ENCODE measurements at places on chromosomes 1 and 21.

DNA sequence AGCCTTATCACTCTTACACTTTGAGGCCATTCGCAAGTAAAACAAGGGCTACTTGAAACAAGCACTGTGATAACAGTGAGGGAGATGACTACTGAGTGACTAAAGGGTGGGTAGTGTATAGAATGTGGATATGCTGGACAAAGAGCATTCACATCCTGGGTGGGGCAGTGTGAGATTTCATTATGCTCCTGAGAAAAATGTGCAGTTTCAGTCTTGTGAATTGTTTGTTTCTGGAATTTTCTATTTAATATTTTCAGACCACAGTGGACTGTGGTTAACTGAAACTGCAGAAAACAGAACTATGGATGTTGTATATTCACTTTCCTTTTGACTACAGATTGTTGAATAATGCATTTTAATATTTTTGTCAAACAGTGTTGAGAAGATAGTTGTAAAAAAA, 25.1 kb upstream of the B3GALT2 start:
- peak; percentile 96 for DNase-seq

DNA sequence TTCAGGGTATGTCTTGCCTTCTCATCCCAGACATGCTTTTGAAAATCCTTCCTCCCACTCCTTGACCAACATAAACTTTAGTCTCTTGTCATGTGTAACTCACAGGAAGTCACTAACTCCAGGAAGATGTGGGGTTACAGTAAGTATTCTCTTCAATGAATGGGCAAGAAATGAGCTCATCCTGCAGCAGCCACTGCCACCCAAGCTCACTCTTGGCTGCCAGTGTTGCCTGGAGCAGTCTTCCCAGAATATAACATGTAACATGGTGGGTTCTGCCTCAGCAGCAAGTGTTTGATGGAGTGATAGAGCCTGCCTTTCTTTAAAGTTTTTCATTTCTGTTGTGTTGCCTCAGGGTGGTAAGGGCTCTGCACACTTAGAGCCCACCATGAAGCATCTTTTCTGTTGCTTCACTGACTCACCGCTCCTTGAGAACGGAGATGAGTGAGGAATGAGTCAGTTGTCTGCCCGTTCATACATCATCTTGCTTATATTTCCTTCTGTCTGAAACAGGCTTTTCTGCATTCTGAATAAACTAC, 187.0 kb downstream of the TPR start:
- DNase-seq, result peak; percentile 97

DNA sequence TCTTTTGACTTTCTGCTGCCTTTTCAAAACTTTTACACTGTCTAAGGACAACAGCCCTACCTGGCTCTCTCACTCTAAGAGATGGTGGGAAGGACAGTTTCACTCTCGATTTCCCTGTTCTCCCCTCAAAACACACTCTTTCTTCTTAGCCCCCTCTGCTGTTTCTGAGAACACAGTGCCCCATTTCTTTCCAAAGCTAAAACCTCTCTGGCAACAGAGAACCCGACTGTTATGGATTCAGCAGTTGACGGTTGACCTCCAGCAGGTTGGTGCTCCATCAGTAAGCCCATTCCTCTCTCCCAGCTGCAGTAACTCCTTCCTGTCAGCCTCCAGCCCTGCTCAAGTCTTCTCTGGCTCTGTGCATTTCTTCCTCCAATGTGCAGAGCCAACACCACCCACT, 88.2 kb upstream of the ABCD3 start:
- peak; percentile 82 for DNase-seq

DNA sequence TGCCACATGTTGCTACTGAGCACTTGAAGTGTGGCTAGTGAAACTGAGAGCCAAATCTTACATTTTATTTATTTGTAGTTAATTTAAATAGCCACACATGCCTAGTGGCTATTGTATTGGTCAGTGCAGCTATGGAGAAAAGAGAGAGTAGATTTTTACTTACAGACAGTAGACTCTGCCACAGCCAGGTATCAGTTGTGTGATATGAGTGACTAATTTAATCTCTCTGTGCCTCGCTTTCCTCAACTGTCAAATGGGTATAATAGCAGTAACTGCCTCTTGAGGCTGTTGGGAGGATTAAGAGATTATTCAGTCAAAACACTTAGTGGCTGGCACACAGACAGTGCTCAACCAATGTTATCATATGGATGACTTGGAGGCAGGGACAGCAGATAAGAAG, 49.0 kb downstream of the UBE2T start:
- no peak for DNase-seq

GRCh38 chr21:45455674-45456583, 51.0 kb downstream of the COL18A1 start:
- no peak for DNase-seq

GRCh38 chr1:171809834-171810233, 28.4 kb downstream of the METTL13 start:
- DNase-seq, result no peak

- no peak for DNase-seq
These were observed 25.3 kb upstream of the EXOSC10 start for GRCh38 chr1:11124965-11125364.

DNA sequence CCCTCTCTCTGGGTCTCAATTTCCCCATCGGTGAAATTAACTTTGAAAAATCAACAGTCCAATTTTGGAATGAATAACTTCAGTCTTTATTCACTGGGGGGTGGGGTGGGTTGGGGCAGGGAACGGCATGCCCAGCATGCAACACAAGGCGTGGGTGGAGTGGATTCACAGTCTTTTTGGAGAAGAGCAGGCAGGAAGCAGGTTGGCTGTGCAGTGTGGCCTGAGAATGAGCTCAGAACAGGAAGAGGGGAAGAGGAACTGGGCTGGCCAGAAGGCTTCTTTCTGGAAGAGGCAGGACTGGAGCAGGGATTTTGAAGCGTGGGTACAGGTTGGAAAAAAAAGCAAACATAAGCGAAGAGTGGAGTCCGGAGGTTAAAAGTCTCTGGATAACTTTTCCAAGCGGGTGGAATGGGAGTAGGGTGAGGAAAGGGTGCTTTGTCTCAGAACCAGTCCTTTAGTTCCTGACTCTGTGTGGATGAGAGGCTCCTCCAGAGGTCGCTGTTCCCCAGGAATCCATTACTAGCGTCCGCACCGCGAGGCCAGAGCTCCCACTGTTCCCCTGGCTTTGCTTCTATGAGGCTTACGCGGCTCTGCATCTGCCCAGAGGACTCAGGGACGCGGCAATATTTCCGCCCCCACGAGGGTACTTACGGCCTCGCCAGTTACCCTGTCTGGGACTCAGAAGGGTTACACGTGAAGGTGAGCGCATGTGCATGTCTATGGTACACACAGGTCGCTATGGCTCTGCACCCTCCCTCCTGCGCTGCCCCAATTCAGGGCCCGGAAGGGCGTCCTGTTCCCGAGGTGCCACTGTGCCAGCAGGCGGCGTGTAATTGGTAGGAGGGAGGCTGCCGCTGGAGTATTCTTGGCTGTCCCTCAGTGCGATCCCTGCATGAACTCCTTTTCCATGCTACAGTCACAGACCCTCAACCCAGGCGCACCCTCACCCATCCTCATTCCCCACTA, 5.5 kb upstream of the FOXD2 start:
- peak; percentile 71 for DNase-seq

- DNase-seq, result no peak
These were observed 35.8 kb downstream of the SPEN start for GRCh38 chr1:15883326-15883725.

- peak; percentile 74 for DNase-seq
These were observed 14.0 kb downstream of the NAV1 start for GRCh38 chr1:201552941-201553351.

GRCh38 chr1:80533775-80534334, 1266.9 kb upstream of the ADGRL2 start:
- DNase-seq, result no peak

DNA sequence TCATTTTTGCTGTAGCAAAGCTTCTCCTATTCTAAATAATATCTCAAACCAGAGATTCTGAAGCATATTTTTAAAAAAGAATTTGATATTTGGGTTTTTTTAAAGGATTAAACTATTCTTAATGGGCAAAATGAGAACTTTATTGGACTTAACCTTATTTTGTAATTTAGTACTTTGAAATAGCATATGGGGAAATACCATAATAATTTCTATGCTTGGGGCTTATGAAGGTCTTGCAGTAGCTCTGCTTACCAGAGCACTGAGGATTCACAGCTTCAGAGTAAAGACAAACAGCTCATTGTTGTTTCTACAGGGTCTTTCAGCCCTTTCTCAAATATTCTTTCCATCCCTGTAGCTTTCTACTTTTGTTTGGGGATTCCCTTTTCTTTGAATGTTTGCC, 111.2 kb upstream of the ZNF648 start:
- DNase-seq, result no peak

GRCh38 chr1:154386643-154387352, 18.3 kb upstream of the IL6R start:
- no peak for DNase-seq

DNA sequence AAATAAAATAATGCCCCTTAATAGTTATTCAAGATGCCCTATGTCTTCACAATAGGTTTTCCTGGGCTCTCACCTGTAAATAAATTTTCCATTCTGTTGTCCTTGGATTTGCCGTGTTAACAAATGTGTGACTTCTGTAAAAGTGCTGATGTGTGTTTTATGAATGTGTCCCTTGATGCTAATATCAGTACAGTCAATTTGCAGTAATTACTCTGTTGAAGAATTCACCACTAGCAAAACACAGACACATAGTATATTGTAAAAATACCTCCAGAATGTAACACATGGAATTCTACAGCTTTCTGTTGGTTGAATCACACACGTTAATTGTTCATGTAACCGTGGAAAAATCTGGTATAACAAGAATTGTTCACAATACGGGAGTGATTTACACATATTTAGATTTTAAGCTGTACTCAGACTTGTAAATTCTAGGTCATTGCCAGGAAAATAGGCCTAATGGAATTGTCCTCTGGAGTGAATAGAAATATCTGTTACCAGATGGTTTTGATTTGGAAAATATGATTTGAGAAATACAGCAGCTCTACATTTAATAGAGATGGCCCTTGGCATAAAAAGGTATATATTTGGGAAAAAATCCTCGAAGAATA, 36.7 kb upstream of the KCNK2 start:
- DNase-seq, result no peak

- DNase-seq, result no peak
These were observed 215.9 kb upstream of the L1TD1 start for GRCh38 chr1:61978796-61979195.

- no peak for DNase-seq
These were observed 67.1 kb downstream of the CD58 start for GRCh38 chr1:116503546-116504307.

GRCh38 chr1:230064283-230064682, 2.8 kb upstream of the GALNT2 start:
- DNase-seq, result peak; percentile 53

DNA sequence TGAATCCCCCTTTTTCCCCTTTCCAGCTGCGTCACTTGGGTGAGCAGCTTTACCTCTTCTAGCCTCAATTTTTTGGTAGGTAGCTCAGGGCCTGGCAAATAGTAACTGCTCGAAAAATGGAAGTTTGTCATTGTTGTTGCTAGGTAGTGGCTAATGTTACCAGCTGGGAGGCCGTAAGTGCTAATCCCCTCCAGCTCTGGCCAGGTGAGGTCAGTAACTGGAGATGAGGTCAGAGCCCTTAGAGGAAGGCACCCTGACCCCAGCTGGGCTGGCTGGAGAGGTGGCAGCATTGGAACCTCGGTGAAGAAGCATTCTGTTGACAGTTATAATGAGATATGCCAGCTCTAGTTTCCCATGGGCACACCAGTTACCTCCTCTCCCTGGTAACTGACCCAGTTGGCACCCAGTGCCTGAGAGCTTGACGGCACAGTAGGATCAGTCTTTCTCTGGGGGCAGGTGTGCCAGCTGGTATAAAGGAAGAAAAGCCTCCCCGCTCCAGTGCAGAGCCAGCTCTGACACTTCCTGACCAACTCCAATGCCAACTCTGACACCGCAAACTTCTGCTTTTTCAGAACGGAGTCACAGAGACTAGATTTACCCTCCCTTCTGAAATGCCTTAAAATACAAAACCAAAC, 35.0 kb upstream of the SLC2A1 start:
- no peak for DNase-seq

GRCh38 chr1:91684481-91685196, 184.0 kb downstream of the CDC7 start:
- no peak for DNase-seq

DNA sequence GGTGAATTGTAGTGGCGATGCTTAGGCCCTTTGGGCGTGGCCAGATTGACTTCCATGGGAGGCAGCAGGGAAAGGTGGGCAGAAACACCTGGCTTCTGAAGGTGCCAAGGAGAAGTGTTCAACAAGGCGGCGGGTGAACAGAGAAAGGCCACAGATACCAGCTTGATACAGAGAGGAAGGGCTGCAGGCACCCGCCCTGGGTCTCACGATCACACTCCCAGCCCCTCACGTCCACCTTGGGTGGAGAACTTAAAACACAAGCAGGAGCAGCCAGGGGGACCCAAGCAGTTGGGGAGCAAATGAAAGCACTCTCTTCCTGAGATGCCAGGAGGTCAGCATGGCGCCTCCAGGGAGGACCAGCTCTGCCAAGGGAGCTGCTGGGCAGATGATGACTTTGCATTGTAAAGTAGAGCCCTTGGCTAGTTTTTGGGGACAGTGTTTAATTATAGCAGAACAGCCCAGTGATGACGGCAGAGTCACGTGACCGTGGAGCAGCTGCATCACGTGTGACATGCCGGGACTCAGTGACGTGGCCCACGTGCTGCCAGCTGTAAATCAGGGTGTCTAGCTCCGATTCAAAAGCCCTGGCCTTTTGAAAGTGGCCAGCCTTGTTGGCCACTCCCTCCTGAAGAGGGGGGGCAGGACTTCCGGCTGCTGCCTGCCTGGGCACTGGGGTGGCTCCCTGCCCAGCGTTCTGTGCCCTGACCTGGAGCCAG, 19.0 kb downstream of the SLC37A1 start:
- no peak for DNase-seq

DNA sequence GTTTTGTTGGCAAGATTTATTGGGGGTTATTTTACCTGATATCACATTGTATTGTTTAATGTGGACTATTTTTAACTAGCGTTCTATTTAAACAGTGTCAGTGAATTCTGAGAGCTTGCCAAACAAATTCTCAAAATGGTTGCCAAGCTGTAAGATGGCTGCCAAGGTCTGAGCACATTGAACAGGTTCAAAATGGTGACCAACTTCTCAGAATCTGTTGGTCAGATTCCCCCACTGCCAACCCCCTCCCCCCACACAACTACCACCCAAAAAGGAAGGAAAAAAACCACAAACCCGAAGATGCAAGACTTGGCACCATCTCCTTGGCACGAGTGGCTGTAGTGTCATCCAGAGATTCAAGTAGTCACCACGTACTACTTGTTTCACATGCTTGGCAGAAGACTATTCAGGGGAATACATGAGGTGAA, 159.1 kb downstream of the NFIA start:
- DNase-seq, result no peak

DNA sequence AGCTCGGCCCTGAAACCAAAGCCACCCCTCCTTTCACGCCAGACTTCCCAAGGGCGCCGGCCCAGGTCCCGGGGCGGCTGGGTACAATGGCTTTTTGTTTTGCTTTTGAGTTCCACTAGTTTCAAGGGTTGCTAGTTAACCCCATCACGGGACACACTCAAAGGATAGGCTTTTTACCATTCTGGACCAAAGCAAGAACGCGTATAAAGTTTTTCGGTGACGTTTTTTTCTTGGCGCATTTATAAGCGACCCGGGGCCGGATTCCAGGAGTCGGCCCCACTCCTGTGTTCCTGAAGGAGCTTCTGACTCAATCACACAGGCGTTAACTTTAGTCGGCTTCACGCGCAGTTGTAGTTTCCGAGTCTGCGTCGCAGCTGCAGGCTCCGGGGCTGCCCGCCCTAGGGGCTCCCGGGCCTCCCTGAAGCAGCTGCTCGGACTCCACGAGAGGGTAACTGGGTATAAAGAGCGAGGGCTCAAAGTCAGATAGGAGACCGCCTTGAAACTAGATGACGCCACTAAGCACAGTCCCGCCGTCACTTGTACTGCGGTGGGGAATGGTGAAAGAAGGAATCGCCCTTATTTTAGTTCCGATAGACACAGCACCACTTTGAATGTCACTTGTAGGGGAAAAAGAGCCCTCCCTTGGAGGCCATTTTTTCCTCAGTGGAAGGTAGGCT, 707 bp upstream of the KLHL21 start:
- peak; percentile 81 for DNase-seq

Measured in ELR (cell line).